ENCODE measurements at places on chromosomes 11 and 22.

DNA sequence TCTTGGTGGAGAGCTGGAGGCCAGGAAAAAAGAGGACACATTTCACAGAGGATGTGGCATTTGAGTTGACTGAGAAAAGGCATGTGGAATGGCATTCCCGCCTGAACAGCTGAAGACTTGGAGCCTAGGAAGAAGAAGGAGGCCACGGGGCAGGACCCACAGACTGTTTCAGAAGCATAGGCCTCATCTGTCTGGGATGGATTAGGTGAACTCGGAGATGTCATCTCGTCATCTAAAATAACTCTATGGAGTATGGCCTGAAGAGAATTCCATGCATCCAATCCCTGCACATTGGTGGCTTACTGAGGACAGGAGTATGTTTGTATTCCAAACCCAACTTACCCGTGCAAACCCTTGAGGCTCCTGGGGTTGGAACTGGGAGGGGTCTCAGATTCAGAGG, 16.4 kb downstream of the SPATA19 start:
- peak; percentile 29 for DNase-seq

GRCh38 chr22:46173152-46173551, 22.8 kb downstream of the PPARA start:
- DNase-seq, result no peak

- no peak for DNase-seq
Measured at GRCh38 chr11:57453543-57454177, 6.7 kb upstream of the RTN4RL2 start.

DNA sequence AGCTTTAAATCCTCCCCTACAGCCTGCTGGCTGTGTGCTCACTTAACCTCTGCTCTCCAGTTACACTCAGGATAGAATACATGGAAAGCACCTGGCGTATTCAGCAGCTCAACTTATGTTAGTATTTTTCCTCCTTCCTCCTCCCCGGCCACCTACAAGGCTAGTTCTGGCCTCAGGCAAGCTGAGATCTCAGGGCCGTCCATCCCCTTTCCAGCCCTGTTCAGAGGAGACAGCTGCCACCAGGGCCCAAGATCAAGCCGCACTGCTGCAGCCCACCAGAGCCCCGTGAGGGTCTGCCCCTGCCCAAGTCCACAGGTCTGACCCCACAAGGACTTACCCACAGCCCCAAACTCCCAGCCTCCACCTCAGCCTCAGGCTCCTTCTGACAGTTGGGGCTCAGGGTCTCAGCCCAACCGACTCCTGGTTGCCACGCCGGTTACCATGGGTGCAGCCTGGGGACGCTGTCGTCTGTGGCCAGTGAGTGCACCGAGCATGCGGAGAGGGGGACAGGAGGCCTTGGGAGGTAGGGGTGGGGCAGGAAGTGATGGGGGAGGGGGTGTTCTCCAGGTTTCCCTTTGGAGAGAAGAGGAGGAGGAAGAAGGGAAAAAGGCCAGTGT, at the start of gene C11orf16:
TSS of gene C11orf16 (minus strand) at position 384 of the 617 bp plus-strand sequence. CDS start 639 bp downstream, outside the sequence.
- no peak for DNase-seq

GRCh38 chr22:47049078-47049624, 286.7 kb downstream of the TBC1D22A start:
- no peak for DNase-seq

GRCh38 chr11:133285359-133285758, 246.9 kb downstream of the OPCML start:
- DNase-seq, result no peak

- no peak for DNase-seq
Measured at GRCh38 chr22:28095316-28096095, 176.4 kb upstream of the PITPNB start.

GRCh38 chr11:96015906-96016565, 92.1 kb upstream of the MTMR2 start:
- DNase-seq, result no peak

DNA sequence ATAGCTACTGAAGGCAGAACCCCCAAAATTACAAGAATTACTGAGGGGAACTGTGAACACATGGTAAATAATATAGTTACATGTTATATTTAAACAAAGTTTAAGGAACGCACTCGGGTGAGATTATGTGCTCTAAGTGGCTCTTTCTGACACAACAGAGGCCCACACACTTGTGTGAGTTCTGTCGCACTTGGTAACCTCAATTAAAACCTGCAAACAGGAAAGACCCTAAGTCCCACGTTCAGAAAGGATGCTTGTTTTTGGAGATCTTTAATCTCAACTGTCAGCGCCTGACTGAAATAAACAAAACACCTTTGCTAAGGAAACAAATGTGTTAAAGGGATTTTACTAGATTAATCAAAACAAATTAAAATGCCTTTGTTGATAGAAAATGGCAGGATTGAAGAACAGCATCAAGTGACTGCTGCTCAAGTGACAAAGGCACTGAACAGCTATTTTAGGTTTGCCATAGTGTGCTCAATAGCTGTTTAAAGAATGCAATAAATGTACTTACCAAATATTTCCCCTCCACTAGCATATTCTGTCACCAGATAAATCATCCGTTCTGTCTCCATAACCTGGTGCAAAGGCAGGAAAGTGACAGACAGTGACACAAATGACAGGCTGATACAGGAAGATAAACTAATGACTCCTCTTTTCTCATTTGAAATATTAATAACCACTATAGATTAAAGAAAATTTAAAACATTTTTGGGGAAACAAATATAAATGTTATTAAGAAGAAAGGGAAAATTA, 116.3 kb upstream of the APOA1 start:
- no peak for DNase-seq

- no peak for DNase-seq
Measured at GRCh38 chr11:40841231-40841630, 618.2 kb downstream of the LRRC4C start.

DNA sequence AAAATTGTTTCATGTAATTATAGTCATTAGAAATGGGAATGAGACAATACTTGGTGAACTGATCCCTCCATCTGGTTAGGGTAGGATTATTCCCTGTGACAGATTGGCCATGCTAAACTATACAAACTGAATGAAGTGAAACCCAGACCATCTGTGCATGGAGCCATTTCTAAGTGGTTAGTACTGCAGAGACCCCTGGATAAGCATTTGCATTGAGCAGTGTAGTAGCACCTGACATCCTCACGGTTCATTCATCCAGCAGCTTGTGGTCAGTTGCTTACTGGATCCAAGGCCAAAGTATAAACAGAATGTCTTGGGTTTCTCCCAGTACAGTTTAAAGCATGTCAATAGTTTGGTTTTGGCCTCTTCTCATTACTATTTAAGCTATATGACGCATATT, 93.8 kb upstream of the ARHGAP42 start:
- DNase-seq, result no peak

DNA sequence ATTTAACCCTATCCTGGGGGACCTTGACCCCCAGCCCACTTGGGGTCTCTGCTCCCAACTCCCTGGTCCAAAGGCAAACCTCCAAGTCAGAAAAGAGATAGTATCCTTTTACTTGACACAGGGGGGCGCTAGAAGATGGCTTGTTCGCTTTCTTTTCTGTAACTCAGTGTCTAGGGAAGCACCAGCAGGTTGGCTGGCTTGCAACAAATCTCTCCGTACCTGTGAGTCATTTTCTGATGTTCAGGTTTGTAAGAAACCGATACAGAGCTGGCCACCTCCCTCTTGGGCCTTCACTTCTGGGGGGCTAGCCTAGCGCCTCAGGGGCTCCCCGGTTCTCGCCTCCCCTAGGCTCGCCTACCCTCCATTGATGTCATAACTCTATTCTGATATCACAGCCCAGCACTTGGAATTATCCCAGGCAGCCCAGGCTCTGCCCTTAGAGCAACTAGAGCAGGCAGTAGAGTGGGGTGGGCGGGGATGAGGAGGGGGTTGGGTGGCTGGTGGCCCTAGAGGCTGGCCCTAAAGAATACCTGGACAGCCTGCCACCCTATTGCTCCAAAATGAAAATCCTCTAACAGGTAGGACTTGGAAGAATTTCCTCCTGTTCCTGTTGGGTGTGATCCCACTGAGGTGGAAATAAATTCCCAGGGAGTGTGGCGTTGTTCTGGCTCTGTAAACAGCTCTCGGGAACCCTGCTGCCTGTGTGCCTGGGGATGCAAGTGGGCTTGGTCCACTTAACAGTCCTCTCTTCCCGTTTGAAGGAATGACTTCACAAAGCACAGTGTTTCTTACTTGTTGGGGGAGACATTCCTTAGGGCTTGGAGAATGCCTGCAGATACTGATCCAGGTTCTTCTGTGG, 69.4 kb downstream of the OSBP2 start:
- peak; percentile 52 for DNase-seq

DNA sequence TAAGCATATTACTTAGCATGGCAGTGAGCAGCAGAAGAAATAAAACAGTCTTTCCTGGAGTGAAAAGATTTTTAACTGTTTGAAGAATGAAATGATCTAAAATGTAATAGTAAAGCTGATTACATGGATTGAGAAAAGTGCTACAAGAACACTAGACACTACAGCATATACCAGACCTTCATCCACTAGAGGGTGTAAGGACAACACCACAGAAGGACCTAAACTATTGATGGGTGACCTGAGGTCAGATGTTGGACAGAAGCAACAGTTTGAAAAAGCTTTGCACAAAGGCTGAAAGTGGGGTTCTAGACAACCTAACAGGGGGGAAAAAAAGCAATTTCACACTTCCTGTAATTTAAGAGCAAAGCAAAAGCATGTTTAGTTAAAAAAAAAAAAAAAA, 97.7 kb downstream of the RBFOX2 start:
- DNase-seq, result no peak

GRCh38 chr11:34680206-34680605, 59.3 kb downstream of the EHF start:
- no peak for DNase-seq

DNA sequence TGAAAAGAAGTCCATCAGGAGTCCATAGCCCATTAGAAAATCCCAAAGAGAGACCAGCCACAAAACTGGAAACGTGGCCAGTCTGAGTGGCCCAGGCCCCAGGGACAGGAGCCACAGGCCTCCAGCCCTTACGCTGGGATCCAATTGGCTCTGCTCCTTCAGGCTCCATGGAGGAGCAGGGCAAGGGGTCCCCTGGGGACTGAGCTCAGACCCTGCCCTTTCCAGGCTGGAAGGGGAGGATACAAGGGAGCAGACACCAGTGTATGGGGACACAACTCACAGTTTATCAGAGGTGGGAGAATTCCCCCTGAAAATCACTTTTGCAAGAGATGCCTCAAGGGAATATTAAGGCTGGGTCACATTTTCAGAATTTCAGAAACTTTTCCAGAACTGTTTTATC, 227.5 kb downstream of the NTM start:
- DNase-seq, result peak; percentile 6

DNA sequence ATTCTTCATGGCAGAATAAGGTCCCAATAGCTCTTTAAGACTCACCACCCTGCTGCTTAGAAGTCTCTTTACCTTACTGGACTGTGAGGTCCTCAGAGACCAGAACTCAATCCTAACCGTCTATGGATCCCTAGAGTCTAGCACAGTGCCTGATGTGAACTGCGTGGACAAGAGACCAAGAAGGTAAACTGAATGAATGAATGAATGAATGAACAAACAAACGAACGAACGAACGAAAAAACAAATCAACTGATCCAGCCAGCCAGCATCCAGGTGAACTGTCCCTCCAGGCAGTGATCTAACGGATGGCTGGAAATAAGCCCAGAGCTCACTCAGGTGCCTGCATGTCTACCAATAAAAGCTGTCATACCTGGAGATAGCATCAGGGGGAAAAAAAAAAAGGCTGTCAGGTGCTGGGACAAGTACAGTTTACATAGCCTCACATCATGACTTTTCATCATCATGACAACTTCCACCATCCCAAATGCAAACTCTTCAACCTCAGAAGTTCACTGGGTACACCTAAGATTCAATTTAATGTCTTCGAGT, 59.8 kb downstream of the PACSIN2 start:
- DNase-seq, result no peak

- no peak for DNase-seq
Measured at GRCh38 chr22:43571181-43571580, 159.4 kb downstream of the MPPED1 start.

- DNase-seq, result no peak
Measured at GRCh38 chr11:92212530-92212929, 12.1 kb upstream of the FAT3 start.

DNA sequence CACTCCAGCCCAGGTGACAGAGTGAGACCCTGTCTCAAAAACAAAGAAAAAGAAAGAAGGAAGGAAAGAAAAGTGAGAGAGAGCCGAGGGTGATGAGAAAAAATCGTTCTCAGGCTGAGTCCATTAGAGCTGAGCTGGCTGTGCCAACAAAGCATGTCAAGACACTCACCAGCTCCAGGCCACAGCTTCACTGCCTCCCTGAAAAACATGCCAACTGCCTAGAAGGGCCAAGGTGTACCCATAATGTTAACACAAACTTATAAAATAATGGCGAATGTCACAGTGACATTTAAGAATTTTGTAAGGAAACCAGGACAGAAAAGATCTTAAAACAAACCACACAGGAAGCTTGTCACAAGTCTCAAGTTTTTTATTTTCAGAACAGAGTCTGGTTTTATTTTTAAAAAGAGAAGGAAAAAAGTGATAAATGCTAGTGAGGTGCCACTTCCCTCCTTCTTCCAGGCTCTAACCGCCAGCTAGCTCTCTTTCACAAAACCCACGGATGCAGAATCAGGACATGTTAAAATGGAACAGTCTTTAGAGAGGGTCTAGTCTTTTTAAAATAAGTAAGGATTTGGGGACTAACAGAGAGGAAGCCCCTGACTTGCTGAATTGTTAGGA, 5.1 kb downstream of the TMEM121B start:
- no peak for DNase-seq

GRCh38 chr11:47589977-47590861, 3.7 kb downstream of the FAM180B start:
- DNase-seq, result no peak

GRCh38 chr11:7098235-7098832, 9.5 kb downstream of the RBMXL2 start:
- no peak for DNase-seq

GRCh38 chr11:16114978-16115871, 241.1 kb downstream of the SOX6 start:
- no peak for DNase-seq

DNA sequence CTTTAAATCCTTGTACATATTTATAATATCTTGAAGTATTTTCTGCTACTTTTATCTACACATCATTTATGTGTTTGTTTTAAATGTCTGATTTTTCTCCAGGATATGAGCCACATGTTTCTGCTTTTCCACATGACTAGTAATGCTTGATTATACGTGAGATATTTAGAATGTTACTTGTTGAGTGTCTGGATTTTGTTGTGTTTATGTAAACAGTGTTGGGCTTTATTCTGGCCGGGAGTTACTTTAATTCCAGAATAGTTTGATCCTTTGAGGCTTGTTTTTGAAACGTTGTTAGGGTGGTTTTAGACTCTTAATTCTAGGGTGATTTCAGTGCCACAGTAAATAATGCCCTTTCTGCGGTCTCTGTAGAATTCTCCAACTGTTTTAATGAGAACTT, 252.9 kb downstream of the BLID start:
- no peak for DNase-seq

GRCh38 chr11:45933131-45933831, 10.8 kb downstream of the LARGE2 start:
- peak; percentile 83 for DNase-seq

DNA sequence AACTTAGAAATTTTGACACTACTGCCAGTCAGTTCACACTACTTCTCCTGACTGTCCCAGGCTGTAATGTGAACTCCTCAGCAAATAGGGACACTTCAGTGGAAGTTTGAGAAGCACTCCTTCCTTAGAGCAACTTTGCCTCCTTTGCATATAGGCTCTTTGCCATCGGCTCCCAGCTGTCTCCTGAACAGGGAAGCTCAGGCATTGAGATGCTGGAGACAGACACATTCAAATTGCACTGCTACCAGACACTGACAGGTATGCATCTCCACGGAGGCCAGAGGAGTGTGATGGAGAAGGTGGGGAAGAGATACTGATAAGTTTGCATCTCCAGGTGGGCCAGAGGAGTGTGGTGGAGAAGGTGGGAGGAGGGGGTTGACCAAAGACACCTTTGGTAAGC, 1.4 kb downstream of the TRAPPC4 start:
- no peak for DNase-seq

- DNase-seq, result peak; percentile 77
Measured at GRCh38 chr11:68259122-68259959, 12.4 kb downstream of the C11orf24 start.
